ENCODE measurements at places on chromosomes 7 and 10.

- DNase-seq = no peak
Observed at GRCh38 chr10:131431533-131431932, 120.0 kb upstream of the TCERG1L start.

- no peak for DNase-seq
Observed at GRCh38 chr10:86974484-86974883, 6.2 kb downstream of the ADIRF start.

- no peak for DNase-seq
Observed at GRCh38 chr10:114271779-114272167, 32.7 kb downstream of the VWA2 start.

GRCh38 chr10:9339716-9340115 lies 1285.2 kb downstream of the GATA3 start:
- DNase-seq = no peak

DNA sequence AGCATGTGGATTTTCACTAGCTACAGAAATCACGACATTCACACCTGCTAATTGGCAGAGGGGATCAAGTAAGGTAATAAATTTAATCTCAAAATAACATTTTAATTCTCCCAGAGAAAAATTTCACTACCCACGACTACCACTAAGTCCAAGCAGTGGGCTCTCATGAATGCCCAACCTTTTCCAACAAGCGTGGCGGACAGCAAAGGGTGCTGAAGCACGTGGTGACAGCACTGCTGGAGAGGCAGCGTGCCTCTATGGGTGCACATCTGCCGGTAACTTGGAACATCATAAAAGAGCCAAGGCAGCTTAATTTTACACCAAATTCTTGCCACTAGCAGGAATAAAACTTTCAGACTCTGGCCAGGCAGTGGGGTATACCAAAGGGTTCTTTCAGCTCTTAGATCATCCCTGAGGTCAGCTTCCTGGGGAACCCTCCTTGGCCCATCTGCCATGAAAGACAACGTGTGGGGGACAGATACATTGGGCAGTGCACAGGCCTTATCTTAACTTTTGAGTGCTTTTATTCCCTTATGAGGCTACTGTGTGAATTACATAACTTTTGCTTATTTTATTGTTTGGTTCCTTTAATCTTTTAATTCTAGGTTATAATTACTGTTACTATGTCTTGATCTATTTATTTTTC lies 206.7 kb upstream of the KCTD7 start:
- no peak for DNase-seq

DNA sequence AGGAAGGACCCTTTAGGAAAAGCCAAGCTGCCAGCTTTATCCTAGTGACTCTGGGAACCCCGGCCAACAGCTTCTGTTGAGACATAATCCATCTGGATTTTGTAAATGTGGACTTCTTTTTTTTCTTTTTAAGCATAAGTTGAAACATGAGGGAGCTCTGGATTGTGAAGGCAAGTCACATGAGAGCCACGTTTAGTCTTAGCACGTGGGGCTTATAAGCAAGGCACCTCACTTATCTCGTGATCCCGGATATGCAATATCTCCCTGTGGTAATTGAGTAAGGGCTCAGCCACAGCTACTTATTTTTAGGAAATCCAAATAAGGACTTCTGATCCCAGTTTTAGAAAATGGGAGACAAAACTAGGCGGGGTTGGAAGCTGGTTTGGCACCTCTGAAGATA lies 111.2 kb upstream of the PTN start:
- no peak for DNase-seq

DNA sequence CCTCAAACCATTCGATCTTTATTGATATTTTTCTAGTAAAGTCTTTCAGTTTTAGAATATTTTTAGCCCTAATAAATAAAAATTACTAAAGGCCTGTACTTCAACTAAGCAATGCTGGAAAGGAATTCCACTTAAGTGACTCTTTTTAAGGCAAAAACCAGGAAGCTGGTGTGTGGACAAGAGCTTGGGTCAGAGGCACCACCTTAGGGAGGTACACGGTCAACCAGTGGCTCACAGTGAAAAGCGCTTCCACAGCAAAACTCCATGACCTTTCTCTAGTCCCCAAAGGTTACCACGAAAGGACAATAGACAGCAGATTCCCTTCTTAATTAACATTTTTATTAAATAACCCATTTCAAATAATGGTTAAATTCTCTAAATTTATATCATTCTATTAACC lies 31.2 kb downstream of the ARL3 start:
- no peak for DNase-seq

DNA sequence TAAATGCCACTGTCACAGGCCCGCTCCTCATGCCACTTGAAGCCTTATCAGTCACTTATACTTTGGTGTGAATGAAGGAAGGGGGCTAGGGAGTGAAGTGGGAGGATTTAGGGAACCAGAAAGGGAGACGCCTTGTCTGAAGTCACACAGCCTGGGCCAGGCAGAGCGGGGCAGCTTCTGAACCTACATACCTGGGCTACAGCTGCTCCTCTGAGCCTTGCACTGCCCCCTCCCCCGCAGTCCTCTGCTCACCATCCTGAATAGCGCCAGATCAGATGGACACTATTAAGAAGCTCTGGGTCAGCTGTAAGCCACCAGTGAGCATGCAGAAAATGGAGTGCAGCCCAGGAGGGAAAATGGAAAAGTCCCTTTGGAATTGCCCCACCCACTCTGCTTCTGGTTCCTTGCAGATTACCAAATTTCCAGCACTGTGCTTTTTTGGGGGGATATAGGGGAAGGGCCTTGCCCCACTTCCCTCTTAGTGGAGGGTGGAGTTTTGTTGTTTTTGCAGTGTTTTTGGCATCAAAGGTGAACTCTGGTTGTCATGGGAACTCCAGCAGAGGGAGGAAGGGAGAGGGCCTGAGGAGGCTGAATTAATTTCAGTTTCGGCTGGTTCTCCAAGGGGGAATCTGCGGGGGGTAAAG lies 35.0 kb upstream of the ADCYAP1R1 start:
- no peak for DNase-seq

GRCh38 chr10:119041326-119041725 lies 11.8 kb downstream of the NANOS1 start:
- no peak for DNase-seq

DNA sequence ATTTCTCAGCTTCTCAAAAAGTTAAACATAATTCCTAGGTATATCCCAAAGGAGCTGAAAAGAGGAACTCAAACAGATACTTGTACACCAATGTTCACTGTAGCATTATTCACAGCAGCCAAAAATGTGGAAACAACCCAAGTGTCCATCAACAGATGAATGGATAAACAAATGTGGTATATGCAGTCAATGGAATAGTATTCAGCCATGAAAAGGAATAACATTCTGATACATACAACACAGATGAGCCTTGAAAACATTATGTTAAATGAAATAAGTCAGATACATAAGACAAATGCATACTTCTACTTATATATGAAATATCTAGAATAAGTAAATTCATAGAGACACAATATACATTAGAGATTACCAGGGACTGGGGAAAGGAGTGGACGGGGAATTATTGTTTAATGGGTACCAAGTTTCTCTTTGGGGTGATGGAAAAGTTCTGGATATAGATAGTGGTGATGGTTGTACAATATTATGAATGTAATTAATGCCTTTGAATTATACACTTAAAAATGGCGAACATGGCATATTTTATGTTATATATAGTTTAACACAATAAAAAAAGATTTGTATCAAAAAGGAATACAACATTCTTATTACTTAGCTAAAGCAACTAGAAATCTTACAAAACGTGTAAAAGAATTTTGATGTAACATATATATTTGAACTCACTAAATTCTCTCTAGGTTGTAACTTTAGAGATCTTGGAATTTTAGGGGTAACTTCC lies 15.0 kb downstream of the PEX1 start:
- DNase-seq = no peak

DNA sequence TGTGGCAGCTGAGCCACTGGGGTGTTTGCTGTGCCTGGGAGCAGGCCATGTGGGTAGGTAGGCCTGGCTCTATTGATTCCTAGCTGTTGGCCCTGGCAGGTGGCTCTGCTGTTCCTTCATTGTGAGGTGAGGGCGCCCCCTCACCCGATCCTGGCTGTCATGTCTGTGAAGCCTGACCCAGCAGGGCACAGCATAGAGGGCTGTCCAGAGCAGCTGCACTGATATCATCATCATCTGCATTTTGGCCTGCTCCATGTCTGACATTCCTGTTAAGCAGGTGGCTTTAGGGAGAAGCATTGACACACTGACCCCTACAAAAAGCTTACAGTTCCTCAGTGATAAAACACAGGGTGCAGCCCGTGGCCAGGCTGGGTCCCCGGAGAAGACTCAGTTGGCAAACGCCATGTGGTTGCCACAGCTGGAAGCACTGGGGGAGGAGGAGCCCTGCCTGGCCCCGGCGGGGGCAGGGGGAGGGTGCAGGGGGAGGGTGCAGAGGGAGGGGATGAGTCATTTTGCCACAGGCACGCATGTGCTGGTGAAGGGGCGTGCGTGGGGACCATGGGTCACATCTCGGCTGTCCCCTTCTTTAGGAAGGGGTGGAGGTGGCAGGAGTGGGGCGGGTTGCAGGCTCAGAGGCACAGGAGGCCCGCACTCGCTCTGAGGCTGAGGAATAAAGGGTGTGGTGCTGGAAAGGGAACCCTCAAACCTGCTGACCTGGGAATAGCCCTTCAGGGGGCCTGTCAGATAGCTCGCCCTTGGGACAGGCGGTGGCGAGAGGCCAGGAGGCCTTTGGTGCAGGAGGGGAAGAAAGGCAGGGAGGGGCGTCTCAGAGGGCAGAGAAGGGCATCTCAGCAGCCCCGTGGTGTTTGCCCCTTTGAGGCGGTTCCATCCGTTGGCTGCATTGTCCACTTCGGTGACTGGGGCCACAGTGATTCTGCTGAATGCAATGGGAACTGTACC lies 31.6 kb downstream of the IKZF1 start:
- DNase-seq = no peak

DNA sequence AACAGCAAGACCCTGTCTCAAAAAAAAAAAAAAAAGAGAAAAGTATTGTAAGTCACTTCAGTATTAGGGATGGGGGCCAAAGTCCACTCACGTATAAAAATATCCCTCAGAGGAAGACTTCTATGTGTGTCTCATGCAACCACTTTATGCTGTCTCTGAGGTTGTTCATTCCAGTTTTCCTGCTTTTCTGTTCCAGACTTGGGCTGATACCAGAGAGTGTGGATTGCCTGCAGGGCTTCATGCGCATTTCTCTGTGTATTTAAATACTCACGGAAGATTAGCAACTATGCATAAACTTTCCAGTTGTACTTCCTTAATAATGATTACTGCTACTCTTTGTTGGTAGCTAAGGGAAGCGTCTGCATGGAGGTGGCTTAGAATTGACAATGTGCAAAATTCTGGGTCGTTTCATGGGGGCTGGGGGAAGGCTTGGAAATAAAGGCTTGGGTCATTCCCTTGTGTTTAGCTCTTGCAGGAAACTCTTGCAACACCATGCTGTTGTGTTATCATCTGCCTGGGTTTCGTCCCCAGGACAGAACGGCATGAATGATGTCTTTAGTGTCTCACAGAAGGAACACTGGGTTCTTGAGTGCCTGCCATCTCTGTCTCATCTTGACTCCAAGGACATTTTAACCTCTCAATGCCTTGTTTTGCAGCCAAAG lies 54.1 kb downstream of the KIAA1217 start:
- no peak for DNase-seq

DNA sequence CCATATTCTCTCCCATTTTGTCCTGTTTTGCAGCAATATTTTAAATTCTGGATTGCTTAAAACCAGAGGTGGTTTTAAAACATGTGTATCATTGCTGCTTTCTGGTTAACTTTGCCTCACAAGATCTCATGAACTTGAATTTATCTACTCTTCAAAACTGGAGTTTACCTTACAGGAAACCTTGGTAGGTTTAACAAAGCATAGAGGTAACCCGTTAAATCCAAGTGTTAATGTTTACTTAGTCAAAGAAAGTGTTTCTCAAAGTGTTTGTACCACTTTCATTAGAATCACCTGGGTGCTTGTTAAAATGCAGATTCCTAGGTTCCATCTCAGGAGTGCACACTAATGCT lies 44.0 kb upstream of the VDAC2 start:
- no peak for DNase-seq

DNA sequence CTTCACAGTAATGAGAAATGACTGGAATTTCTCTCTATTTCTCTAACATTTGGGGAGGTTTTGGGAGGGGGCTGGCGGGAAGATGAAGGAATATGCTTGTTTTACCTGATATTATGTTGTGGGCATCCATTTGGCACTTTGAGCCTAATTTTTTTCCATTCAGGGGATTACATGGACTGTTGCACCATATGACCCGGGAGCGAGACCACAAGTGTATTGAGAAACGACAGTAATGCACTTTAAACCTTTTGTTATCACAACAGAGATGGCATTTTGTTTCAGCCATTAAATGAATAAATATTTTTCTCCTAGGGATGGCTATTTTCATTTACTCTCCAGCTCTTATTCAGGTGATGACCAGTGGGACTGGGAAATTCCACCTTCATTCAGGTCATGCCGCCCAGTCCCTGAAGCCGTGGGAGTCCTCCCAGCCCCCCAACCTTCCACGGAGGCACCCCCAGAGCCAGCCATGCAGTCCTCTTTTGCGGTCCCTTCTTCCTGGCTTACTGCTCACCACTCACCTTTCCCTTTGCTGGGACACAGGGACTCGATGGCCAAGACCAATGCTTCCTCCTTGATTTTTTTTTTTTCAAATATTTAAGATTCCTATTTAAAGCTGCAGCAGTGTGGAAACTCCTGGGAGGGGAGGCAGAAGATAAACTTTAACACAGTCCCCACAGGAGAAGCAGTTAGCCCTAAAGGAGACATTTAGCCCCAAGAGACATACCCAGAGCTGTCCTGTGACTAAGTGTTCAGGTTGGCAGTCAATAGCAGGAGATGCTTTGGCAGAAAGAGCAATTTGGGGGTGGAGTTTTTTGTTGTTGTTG lies 190.9 kb upstream of the YAE1 start:
- DNase-seq = no peak

- DNase-seq = no peak
Observed at GRCh38 chr7:106180721-106181120, 68.6 kb upstream of the SYPL1 start.

- DNase-seq = no peak
Observed at GRCh38 chr10:89602919-89603318, 42.1 kb downstream of the PANK1 start.

- no peak for DNase-seq
Observed at GRCh38 chr10:9012312-9012711, 957.8 kb downstream of the GATA3 start.

GRCh38 chr10:71451754-71452153 lies 55.0 kb downstream of the CDH23 start:
- DNase-seq = no peak

- no peak for DNase-seq
Observed at GRCh38 chr7:148912758-148913541, 28.9 kb upstream of the EZH2 start.

GRCh38 chr10:104806801-104807200 lies 165.7 kb downstream of the SORCS3 start:
- DNase-seq = no peak

DNA sequence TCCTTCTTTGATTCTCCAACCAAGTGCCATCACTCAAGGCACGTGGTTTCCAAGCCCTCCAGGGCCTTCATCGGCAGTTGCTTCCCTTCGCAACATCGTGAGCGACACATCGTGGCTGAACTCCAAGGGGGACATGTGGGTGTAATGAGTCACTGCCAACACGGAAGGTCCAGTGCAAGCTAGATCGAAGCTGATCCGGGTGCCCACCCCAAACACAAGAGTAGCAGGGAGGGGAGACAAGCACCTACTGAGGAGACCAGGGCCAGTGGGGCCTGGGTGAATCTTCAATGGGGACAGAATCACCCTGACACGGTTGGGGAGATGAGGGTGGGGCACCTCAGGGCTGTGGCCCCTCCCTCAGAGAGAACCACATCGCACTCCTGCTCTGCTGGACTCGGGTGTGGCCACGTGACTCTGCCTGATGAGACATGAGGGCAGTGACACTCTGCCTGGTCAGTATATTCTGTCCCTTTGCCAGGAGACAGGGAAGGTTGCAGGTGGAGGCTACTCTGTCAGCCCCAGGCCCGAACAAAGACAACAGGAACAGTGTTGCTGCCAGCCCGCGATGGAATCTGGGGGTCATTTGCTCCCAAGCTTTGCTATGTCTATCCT lies 36.8 kb upstream of the HSPA12A start:
- DNase-seq = no peak
